Natural killer cell treated with Interleukin-12 subunit alpha and Interleukin-12 subunit beta and Interleukin-15 and Interleukin-18, amount 100 ng/mL, for 72 hours (primary cell): ENCODE measurements at places on chromosomes 7 and 10. TPM values are rescaled to one million over a fixed set of nuclear protein-coding genes. Genes with fewer than 3 reads are reported as not detected.

ASZ1 gene
- not detected for total RNA-seq

DNA sequence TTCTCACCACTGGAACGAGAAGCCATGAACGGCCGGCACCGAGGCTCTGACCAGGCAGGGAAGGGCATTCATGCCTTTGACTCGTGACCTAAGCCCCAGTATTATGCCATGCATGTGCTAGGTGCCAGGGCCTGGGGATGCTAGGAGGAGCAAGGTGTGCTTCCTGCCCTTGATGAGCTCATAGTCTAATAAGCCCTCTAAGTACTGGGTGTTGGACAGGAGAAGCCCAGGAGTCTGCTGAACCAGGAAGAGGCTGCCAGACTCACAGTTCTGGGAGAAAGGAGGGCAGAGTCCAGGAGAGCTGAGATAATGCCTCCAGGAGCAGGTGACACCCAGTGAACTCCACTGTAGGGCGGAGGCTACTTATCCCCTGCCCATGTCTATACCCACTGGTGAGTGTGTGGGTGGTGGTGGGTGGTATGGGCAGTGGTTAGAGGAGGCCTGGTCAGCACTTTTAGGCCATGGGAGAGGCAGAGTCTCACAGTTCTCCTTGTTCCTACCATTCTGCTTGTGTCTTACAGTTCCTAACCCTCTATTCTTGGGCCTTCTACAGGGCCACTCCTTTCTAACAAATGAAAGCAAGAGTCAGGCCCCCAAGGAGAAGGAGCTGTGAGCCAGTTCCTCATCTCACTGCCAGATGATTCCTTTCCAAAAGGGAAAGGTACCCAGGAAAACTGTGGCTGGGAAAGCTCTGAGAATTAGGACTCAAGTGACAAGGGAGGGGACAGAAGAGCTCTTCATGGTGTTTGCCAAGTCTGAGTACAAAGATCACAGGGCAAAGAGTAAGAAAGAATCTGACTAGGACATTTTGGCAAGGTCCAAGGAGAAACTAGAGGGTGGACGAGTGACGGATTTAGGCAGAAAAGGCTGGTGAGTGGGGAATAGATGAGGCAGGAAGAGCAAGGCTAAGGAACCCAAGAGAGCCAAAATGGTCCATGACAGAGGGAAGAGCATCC is 3.6 kb upstream of the MXI1 start:
- no peak overlapping the region for H3K4me3 ChIP-seq
- H3K36me3 ChIP-seq = no peaks in the 10 kb centered on the region
- DNase-seq = no peak
- peaks cover 24% of the 10 kb centered on the region for H3K4me1 ChIP-seq
- H3K27ac ChIP-seq = no peak overlapping the region

DNA sequence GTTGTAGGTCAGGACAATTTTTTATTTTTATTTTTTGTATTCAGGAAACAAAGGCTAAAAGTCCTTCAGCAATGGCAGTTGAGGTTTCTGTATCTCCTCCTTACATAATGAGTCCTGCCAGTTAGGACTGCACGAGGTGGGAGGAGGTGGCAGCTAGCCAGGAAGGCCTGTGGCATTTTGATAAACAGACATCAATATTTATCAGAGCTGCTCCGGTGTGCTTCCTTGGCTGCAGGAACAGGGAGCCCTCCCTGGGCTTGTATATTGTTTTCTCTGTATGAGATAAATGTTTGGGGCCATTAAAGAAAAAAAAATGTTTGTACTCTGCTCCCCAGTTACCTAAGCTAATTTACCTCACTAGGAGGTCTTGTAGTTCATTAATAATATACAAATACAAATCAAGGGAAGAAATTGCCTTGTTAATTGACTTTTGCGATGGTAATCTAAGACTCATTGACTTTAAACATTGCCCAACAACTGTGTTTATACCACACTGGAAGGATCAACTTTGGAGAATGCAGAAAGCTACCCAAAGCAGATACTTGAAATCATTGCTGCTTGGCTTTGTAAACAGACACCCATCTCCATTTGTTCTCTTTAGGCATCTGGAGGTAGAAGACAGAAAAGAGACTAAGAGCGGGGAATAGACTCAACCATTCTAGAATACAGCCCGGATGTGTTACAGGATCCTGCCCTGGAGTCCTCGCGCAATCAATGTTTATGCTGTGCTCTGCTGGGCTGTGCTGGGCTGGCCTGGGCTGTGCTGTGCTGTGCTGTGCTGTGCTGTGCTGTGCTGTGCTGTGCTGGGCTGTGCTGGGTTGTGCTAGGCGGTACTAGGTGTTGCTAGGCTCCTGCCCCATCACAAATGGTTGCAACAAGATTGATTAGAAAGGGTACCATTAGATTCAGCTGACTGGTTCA is 36.5 kb upstream of the PDZD8 start:
- H3K36me3 ChIP-seq = no peaks in the 10 kb centered on the region
- no peak overlapping the region for H3K4me3 ChIP-seq
- DNase-seq = no peak
- peaks cover 24% of the 10 kb centered on the region for H3K27me3 ChIP-seq
- no peaks in the 10 kb centered on the region for H3K4me1 ChIP-seq

- H3K27ac ChIP-seq = no peak overlapping the region
- H3K36me3 ChIP-seq = no peaks in the 10 kb centered on the region
- no peak for DNase-seq
- H3K4me1 ChIP-seq = peaks cover 8% of the 10 kb centered on the region
- no peaks in the 10 kb centered on the region for H3K27me3 ChIP-seq
- no peak overlapping the region for H3K4me3 ChIP-seq
Measured at GRCh38 chr7:3206101-3206500, 95.0 kb upstream of the SDK1 start.

DNA sequence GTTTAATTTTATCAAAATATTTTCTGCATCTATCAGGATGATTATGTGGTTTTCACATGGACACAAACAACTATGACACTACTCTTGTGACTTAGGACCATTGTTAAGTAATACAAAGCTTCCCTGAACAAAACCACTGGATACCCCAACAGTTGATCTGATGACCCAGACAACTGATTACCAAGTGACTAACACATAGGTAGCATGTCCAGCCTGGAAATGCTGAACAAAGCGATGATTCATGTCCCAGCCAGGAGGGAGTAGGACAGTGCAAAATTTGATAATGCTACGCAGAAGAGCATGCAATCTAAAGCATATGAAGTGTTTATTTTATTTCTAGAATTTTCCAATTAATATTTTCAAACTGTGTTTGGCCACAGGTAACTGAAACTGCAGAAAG is 8.9 kb upstream of the PNLIP start:
- no peaks in the 10 kb centered on the region for H3K4me1 ChIP-seq
- no peak overlapping the region for H3K4me3 ChIP-seq
- H3K27me3 ChIP-seq = peaks cover 2% of the 10 kb centered on the region
- no peak overlapping the region for H3K27ac ChIP-seq
- H3K36me3 ChIP-seq = peaks cover 5% of the 10 kb centered on the region

GRCh38 chr10:103555325-103555649 is 61.8 kb downstream of the NEURL1 start:
- H3K4me1 ChIP-seq = peaks cover 24% of the 10 kb centered on the region
- DNase-seq = no peak
- H3K36me3 ChIP-seq = no peaks in the 10 kb centered on the region
- no peak overlapping the region for H3K4me3 ChIP-seq
